Right hindlimb (tissue), 1 donor: ENCODE measurements at places on chromosomes 3 and 15.

DNA sequence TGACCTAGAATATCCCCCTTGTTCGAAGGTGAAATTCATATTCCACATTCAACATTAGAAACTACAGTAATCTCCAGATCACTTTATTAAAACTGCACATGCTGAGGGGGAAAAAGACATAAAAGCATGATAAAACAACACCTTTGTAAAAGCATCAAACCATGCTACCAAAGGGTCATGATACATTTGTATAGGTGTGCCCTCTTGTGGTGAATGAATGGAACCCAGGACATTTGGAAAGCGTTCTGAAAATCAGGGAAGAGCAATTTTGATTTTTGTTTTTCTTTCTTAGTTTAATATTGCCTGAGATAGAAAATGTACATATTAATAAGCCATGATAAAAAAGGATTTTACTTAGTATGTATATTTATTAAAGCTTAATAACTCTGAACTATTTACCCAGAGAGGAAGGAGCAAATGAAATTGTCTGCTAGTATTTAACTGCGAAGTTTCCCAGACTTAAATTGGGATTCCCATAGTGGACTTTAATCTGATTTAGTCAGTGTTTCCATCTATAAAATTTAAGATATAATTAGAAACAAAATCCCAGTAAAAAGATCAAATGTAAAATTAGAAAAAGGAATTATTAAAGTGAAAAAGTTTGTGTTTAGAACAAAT is 105.8 kb upstream of the ARL6 start:
- no peak for DNase-seq

DNA sequence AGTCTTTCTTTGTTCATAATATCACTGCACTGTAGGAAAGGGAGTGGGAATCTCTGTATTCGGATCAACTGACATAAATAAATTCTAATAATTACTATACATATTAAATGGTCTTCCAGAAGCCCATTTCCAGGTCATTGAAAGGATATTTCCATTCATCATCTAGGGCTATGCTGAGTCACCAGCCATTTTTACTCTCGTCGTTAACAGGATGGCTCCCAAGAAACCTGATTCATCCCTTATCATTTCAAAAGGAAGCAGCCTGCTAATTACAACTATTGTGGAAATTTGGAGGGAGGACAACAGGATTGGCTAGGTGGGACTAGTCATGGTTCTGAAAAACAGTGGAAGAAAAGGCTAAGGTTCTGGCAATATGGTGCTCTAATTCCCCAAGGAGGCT is 13.6 kb downstream of the GMNC start:
- DNase-seq: no peak

- no peak for DNase-seq
Observed at GRCh38 chr3:138389841-138390581, 41.6 kb downstream of the MRAS start.

GRCh38 chr3:186964616-186965015 is 34.3 kb downstream of the ST6GAL1 start:
- no peak for DNase-seq

DNA sequence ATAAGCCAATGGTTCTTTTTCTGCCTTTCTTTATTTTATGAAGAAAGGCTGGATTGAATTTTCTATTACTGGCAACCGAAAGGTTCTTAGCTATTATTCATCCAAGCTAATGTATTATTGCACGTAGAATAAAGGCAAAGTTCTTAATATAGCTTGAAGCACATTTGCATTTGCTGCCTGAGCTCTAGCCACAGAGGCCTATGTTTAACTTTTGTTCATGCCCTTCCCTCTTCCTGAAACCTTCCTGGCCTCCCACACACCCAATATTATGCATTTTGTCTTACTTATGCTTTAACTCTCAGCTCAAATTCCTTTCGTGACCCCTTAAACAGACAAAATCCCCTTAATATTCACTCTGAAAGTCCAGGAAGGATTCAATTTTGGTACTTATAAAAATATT is 71.0 kb upstream of the ZNF280D start:
- no peak for DNase-seq
